ENCODE measurements at places on chromosomes 5 and 9.
A peak's percentile ranks its signal among the peaks of the same experiment; 100 is the strongest.

DNA sequence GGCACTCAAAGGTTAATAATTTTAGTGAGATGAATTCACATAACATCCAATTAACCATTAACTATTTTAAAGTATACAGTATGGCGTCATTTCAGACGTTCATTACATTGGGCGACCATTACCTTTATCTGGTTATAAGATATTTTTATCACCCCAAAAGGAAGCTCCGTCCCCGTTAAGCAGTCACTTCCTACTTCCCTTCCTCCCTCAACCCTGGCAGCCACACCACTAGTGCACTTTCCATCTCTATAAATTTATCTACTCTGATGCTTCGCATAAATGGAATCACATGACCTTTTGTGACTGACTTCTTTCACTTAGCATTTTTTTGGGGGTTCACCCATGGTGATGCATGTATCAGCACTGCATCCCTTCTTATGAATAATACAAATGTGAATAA lies 168.3 kb upstream of the PUM3 start:
- no peak for DNase-seq

GRCh38 chr5:59188419-59189225 lies 605.7 kb downstream of the RAB3C start:
- DNase-seq: peak; percentile 53

GRCh38 chr5:8213701-8214240 lies 344.8 kb downstream of the MTRR start:
- DNase-seq: no peak

DNA sequence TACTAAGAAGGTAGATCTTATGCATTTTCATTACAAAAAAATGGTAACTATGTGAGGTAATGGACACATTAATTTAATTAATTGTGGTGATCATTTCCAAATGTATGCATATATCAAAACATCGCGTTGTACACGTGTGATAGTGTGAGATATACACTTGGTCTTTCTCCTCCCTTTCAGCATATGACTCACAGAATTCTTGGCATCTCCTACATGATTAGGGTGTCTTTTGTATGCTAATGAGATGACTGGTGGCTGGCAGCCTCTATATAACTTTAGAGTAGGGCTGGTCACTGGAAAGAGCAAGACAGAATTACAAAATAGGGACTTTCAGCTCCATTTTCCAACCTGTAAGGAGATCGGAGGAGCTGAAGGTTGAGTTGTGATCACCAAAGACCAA lies 1167.6 kb downstream of the CDH12 start:
- DNase-seq: no peak

GRCh38 chr9:113742878-113743277 lies 133.2 kb upstream of the ZNF618 start:
- no peak for DNase-seq

- DNase-seq: no peak
Observed at GRCh38 chr9:36781533-36781932, 208.8 kb downstream of the MELK start.

- no peak for DNase-seq
Observed at GRCh38 chr5:10642367-10642766, 78.5 kb downstream of the ANKRD33B start.

- no peak for DNase-seq
Observed at GRCh38 chr5:176188085-176188484, 50.1 kb upstream of the SIMC1 start.

- DNase-seq: no peak
Observed at GRCh38 chr9:122076117-122076516, 17.0 kb downstream of the TTLL11 start.

DNA sequence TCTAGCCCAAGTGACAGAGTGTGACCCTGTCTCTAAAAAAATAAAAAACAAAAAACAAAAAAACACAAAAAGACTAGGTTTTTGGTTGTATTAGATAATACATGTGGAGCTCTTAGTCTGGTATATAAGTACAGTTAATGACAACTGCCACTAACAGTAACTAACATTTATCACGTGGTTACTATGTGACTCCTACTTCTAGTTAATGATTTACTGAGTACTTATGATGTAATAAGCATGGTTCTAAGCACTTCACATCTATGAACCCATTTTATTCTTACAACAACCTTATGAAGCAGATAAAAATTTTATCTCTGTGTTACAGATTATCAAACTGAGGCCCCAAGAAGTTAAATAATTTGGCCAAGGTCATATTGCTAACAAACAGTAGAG lies 6.1 kb upstream of the TMEFF1 start:
- DNase-seq: no peak

DNA sequence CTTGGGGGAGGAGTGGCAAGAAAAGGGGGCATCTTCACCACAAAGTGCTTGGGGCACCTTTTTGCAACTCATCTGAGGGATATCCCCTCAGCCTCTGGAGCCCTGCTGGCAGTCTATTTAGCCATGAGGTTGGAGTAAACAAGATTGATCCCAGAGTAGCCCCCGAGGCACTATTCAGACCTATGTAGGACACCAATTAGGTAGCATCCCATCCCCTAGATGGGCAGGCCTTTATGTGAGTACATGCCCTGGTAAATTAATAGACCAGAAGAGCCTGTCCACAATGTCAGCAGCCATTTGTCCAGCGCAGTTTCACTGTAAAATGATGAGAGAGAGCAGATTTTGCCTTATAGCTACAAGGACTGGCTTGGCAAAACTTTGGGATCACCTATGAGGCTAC lies 221.4 kb downstream of the DRD1 start:
- DNase-seq: no peak

- no peak for DNase-seq
Observed at GRCh38 chr9:132943651-132944293, 644 bp downstream of the TSC1 start.

- no peak for DNase-seq
Observed at GRCh38 chr9:135739271-135740220, 37.6 kb downstream of the KCNT1 start.

- DNase-seq: no peak
Observed at GRCh38 chr9:86073839-86074238, 25.5 kb downstream of the GOLM1 start.

DNA sequence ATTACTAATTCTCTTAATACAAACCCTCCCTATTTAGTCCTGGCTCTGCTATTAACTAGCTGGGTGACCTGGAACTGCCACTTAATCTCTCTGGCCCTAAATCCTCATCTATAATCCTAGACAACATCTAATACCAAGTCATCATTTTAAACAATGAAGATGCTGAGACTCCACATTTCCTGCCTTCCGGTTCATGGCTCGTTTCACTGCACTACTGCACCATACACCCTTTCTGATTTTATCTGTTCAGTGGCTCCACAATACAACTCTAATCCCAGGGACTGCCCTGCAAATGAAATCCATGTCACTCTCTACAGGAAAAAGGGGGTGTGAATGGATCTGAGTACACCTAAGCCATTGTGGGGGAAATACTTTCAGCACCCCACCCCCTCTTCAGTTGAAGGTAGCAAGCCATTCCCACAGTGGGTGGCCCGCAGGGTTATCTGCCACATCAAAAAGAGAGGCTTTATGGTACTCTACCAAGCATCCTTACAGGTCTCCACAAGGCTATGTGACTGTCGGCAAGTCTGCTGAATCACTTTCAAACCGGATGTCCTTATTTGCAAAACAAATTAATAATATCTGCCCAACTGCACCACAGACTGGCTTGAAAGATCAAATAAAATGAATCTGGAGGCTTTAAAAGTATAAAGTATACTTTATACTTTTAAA lies 89.5 kb downstream of the EPB41L4A start:
- no peak for DNase-seq

DNA sequence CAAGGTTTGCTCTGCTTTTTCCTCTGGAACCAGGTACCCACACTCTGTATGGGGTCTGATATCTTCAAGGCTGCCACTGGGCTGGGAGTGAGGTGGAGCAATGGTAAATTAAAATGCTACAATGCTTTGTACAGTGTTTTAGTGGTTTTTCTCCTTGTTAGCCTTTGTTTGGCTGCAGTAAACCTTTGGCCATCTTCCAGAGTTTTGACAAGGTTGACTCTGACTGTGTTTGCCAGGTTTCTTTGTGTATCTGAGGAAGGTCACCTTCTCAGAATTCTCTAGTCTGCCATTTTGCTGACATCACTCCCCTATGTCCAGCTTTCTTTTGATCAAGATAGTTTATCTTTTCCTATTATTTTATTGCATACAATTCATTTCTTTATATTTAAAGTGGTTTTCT lies 11.2 kb downstream of the SPATA31D1 start:
- no peak for DNase-seq

DNA sequence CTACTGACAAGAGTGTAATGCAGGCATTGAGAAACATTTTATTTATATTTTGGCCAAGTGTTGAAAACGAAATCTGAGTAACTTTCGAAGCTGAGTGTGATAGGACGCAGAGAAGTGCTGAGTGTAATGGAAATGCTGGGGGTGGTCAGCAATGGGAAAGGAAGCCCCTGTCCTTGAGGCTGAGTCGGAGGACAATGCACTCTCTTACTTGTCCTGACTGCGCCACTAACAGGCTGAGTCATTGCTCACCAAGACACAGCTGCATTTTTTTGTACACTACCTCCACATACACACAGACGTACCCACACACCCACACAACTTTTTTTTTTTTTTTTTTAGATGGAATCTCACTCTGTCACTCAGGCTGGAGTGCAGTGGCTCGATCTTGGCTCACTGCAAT lies 637.7 kb downstream of the SLCO4C1 start:
- no peak for DNase-seq

GRCh38 chr9:18979367-18979766 lies 53.6 kb downstream of the SAXO1 start:
- no peak for DNase-seq

DNA sequence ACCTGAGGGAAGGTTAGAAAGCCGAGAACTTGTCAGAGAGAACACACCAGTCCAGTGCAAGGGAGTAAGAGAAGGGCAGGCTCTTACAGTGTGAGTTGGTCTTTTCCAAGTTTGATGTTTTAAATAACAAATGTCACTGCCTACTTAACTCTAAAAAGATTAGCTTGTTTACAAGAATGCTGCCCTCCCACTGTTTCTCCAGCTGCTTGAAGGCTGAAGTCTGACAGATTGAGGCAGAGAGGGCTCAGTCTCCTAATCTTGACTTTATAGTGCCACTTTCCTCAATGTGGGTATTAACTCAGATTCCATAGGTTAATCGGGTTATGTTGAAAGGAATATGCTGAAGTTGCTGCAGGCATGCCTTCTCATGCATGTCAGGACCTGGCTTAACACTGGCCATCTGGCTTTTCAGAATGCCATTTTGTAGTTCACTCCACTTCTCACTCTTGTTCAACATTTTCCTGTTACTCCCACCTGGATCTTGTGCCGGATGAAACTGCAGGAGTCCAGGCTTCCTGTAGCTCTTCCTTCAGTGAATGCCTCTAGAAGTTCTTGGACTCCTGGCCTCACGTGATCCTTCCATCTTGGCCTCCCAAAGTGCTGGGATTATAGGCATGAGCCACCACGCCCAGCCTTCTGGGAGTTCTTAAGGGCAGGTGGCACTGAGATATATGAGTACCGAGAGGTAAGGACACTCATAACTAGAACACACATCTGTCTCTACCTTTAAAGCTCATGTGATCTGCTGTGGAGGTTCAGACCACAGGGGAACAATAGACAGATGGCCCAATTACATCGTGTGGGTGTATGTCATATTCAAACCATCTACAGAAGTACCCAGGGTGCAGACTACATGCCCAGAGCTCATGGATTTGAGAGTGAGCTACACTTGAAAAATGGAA lies 249.7 kb downstream of the ARHGAP26 start:
- no peak for DNase-seq

- no peak for DNase-seq
Observed at GRCh38 chr5:116964438-116964837, 389.8 kb upstream of the SEMA6A start.

- DNase-seq: no peak
Observed at GRCh38 chr9:29208670-29209069, 1635.4 kb upstream of the C9orf72 start.

DNA sequence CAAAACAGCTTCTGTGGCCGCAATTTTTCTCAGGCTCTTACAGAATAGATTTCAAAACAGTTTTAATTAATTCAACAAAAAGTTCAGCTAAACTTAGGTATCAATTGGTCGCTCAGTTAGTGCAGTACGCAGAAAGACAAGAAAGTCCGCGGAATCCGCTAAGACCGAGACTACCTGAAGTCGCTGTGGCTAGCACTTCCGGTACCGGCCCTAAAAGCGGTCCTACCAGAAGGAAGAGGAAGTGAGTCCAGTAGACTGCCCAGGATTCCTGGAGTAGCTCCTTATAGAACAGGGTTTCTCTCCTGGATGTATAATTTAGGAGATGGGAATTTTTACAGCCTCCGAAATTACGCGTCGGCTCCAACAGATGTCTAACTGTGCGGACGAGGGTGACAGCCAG lies 16.6 kb upstream of the PCDHB2 start:
- DNase-seq: no peak

- DNase-seq: no peak
Observed at GRCh38 chr9:135523521-135524129, 2.4 kb downstream of the LCN1 start.

GRCh38 chr9:114641967-114642366 lies 15.6 kb downstream of the TEX53 start:
- DNase-seq: no peak

DNA sequence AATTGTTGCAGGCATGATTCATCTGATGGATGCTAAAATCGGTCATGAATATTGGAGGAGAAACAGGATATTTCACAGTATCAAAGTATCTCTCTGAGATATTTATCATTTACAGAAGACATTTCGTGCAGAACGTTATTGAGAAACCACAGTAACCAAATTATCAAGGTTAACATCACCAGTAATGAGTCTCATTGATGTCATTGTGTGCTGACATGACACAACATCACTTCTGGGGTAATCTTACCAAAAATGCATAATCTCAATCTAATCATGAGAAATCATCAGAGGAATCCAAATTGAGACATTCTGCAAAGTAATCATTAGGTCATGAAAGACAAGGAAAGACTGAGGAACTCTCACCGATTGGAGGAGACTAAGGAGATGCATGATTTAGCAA lies 42.7 kb downstream of the C5orf22 start:
- DNase-seq: no peak

GRCh38 chr5:159231167-159231566 lies 21.8 kb upstream of the RNF145 start:
- DNase-seq: no peak
